LNCaP clone FGC (cell line): ENCODE measurements at places on chromosomes 16 and 17.
A peak's percentile ranks its signal among the peaks of the same experiment; 100 is the strongest.

- no peak for DNase-seq
These were observed 21.7 kb downstream of the MYL4 start for GRCh38 chr17:47230864-47231263.

- no peak for DNase-seq
These were observed 19.5 kb downstream of the MRM3 start for GRCh38 chr17:801660-802059.

- DNase-seq, result no peak
These were observed at the start of gene FBXO31 for GRCh38 chr16:87383505-87384161. Gene FBXO31, minus strand, starts transcription at chr16:87383776. Its CDS starts 32 bp downstream, at chr16:87383744.

DNA sequence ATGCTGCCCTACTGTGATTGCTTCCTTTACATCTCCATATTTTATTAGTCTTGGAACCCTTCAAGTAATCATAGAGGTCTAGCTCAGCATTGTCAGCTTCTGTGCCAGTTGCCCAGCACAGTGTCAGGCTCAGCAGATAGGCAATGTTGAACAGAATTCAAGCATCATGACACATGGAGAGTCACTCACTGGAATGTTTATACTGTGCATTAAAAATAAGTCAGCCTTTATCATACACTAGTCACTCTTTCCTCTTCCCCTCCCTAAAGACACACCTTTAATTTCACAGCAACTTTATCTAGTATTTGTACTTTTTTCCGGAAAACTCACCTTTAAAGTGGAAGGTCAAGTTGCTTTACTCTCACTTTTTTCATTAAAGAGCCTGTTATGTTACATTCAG, 253.8 kb upstream of the CDH11 start:
- no peak for DNase-seq

GRCh38 chr16:73610160-73610559, 562.2 kb upstream of the ZFHX3 start:
- DNase-seq, result no peak

- no peak for DNase-seq
These were observed 11.1 kb upstream of the WFDC1 start for GRCh38 chr16:84283314-84284153.

- DNase-seq, result no peak
These were observed 109.5 kb downstream of the CDH8 start for GRCh38 chr16:61926766-61927165.

- DNase-seq, result no peak
These were observed 4.1 kb downstream of the CAPN15 start for GRCh38 chr16:531494-532125.

- peak; percentile 86 for DNase-seq
These were observed 249.8 kb upstream of the MAF start for GRCh38 chr16:79850348-79850747.

- no peak for DNase-seq
These were observed 10.0 kb upstream of the NAGLU start for GRCh38 chr17:42526031-42526444.

- DNase-seq, result no peak
These were observed 46.0 kb downstream of the CDH11 start for GRCh38 chr16:65075877-65076276.

- DNase-seq, result no peak
These were observed 44.1 kb downstream of the TNFRSF13B start for GRCh38 chr17:16927641-16928321.

DNA sequence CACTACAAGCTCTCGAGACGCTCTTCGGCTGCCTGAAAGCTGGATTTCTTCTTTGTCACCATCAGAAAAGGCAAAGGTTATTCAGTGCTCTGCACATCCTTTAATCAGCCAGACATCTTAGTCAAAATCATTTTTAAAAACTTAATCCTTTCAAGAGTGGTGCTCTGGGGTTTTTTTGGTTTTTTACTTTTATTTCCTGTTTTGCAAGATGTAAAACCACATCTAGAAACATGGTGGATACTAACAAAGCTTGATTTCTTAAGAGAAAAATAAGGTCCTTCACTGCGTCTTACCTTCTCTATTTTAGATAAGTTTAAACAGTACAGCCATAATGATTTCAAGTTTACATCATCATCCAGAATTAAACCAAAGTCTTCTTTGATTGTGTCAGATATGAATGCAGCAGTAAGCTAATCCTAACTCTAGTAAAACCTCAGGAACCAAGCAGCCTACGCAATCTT, 6.3 kb downstream of the ANKRD11 start:
- DNase-seq, result no peak

DNA sequence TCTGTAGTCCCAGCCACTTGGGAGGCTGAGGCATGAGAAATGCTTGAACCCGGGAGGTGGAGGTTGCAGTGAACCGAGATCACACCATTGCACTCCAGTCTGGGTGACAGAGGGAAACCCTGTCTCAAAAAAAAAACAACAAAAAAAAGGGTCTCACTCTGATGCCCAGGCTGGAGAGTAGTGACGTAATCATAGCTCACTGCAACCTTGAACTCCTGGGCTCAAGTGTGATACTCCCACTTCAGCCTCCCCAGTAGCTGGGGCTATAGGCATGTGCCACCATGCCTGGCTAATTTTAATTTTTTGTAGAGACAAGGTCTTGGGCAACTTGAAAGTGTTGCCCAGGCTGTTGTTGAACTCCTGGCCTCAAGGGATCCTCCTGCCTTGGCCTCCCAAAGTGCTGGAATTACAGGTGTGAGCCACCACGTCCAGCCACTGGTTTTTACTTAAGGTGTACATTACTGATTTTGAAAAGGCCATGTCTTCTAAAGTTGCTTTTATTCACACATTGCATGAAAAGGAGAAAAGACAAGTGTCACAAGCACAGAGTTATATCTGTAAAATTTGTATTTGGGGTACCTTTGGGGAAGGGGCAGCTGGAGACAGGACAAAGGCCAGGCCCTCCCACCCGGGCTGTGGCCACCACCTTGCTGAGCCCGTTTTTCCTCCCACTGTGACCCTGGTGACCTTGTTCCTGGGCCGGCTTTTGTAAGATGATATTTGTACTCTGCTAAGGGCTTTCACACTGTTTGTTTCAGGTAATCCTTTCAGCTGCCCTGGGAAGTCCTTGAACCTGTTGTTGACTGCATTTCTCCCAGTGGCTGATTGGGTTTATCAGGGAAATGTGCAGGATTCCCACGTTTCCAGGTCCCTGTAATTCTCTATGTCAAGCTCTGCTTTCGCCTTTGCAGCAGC, 11.5 kb downstream of the GPT2 start:
- no peak for DNase-seq

GRCh38 chr17:63289931-63290330, 156.2 kb downstream of the CYB561 start:
- no peak for DNase-seq

DNA sequence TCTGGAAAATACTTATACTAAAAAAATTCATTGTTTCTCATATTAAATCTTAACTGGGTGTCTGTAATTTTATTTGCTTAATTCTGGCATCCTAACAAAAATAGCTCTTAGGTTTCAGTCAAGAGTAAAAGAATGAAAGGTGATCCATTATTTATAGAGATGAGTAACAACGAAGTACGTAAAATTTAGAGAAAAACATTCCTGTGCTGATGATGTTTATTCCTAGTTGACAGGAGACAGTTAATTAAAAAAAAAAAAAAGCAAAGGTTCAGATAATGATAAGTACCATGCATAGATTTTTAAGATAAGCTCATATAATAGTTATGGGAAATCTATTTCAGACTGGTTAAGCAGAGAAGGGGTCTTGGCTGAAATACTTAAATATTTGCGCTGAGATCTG, 50.8 kb downstream of the ABCA9 start:
- no peak for DNase-seq

DNA sequence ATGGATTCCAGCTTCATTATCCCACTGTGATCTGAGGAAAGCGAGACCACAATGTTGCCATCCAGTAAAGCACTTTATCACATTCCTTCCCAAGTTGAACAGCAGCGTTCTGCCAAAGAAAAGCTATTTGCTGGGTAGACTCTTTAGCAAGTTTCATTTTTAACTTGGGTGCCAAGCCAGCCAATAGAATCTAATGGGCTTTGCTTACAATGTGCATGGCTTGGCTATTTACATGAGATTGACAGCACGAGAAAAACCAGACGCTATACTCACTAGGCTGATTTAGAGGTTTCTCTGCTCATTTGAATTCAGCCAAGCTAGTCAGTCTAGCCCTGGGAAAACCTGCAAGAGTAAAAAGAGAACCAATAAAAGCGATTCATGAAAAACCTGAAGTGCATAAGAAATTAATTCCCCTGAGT, 108.9 kb downstream of the CDH13 start:
- no peak for DNase-seq

- DNase-seq, result no peak
These were observed 60.4 kb downstream of the PLXDC1 start for GRCh38 chr17:39090908-39091665.

GRCh38 chr17:79294459-79295071, 219.9 kb downstream of the ENGASE start:
- DNase-seq, result peak; percentile 46

DNA sequence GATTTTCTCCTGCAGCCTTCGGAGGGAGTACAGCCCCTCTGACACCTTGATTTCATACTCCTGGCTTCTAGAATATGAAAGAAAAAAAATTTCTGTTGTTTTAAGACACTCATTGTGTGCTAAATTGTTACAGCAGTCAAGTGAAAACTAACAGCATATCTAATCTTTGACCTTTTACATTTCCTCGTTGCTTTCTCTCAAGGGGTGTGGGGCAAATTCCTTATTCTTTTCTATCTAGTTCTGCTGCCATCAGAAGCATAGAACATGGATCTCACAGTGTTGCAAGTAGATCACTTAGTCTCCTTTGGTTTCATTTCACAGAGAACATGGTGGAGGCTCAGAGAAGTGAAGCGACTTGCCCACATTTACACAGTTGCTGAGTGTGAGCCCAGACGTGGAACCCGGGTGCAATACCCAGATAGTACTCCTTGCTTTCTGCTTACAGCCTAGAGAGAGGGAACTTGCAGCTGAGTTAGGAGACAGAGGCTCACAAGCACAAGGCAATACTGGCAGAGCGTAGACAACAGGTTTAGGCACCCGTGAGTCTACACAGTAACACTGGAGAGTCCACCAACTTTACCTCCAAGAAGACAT, 28.7 kb upstream of the MMD start:
- no peak for DNase-seq

DNA sequence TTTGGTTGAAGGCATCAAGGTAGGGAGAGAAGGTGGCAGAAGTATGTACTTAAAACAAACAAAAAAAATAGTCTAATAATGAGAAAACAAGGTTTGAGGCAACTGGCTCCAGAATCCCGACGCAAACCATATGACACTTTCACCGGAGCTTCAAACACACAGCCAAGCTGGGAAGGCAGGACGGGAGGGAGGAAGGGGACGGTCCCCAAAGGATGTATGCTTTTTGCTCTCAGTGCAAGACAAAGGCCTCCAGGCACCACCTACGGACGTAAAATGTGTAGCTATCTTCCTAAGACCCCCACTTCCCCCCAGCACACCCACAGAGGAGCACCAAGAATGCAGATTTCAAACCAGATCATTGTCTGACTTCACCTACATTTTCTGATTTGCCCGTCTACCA, 102.3 kb downstream of the ZFHX3 start:
- DNase-seq, result no peak

GRCh38 chr17:41913798-41914197, 5.0 kb downstream of the ACLY start:
- DNase-seq, result no peak

DNA sequence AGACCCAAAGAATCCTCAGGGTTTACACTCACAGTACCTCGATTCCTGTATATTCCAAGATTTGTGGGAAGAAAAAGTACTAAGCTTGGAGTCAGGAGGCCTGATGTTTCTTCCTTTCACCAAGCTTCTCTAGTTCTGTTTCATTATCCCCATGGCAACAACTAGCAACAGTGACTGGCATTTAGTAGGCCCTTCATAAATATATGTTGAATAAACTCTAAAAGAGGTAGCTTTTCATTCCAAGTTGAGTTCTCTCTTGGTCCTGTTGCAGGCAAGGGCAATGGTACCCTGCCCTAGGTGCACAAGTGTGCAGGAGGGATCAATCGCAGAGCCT, 527 bp upstream of the UBE2Z start:
- no peak for DNase-seq

GRCh38 chr17:4950746-4951204, at the start of gene ENO3:
Gene ENO3, plus strand, starts transcription at chr17:4951119. Its CDS starts 711 bp downstream, at chr17:4951830.
- DNase-seq, result no peak

DNA sequence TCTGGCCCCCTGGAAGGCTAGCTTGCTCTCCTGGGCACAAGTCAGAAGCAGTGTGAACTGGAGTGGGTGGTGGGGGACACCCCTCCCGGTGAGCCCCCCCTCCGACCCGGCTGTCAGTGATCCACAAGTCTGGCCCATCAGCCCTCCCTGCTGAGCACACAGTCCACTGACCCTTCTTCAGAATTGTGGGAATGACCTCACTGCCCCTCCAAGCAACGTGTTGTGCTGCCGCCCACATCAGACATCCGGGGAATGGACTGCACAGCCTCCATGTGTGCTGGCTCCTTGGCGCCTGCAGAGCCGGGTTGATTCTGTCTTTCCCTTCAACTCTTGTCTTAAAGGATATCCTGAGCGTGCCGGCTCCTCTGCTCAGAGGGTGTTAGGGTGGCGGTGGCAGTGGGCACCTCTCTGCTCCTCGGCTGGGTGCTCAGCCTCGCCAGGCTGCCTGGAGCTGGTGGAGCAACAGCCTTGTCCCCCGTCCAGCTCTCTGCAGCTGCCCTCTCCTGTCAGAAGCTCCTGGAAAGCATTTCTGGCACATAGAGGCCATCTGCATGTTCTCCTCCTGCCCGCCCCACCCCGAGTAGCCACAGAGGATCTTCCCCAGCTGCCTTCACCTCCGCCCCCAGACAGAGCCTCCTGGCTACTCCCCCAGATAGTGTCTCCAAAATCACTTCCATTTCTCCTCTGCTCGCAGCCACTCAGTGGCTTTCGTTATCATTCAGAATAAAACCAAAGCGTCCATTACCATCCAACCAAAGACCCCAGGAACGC, 19.8 kb downstream of the NPTX1 start:
- no peak for DNase-seq

- no peak for DNase-seq
These were observed 57.8 kb downstream of the STH start for GRCh38 chr17:46056800-46057304.

GRCh38 chr17:81527591-81528383, at the start of gene FSCN2:
Gene FSCN2, plus strand, starts transcription at chr17:81528377. Its CDS starts 155 bp downstream, at chr17:81528532.
- no peak for DNase-seq

DNA sequence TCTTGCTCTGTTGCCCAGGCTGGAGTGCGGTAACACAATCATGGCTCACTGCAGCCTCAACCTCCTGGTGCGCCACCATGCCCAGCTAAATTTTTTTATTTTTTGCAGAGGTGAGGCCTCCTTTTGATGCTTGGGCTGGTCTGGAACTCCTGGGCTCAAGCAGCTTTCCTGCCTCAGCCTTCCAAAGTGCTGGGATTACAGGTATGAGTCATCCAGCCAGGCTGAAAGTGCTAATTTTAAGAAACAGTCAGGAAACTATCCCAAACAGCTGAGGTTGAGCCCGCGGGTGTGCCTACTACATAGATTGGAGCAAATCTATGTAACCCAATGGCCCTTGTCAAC, 738 bp upstream of the XPO6 start:
- DNase-seq, result no peak

GRCh38 chr16:69093974-69094373, 11.5 kb upstream of the HAS3 start:
- DNase-seq, result no peak

- DNase-seq, result no peak
These were observed 27.8 kb downstream of the CCL4 start for GRCh38 chr17:36131421-36131820.

- no peak for DNase-seq
These were observed 53.8 kb upstream of the TAC4 start for GRCh38 chr17:49901460-49902331.
